ENCODE measurements at places on chromosomes 1 and 21.

DNA sequence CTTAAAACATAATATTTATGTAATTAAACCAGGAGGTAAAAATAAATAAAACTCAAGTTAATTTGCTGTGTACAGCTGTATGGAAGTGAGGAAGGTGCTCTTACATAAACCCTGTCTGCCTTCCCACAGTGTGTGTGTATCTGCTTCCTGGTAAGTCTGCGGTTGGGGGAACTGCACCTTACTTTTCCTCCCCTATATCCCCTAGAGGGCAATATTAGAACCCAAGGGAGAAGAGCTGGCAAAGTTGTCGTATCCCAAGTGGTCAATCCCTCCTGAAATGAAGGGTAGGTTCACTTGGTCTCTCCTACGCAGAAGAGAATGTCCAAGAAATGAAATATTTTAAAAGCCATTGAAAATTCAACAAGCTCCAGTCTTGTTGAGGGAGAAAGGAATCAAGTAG, 17.8 kb upstream of the JAK1 start:
- peak; percentile 36 for DNase-seq

GRCh38 chr1:243452092-243452491, 196.3 kb downstream of the SDCCAG8 start:
- DNase-seq = no peak

- no peak for DNase-seq
These were observed 143.9 kb upstream of the JUN start for GRCh38 chr1:58927722-58928085.

- no peak for DNase-seq
These were observed 169.8 kb upstream of the DUSP10 start for GRCh38 chr1:221911714-221912113.

DNA sequence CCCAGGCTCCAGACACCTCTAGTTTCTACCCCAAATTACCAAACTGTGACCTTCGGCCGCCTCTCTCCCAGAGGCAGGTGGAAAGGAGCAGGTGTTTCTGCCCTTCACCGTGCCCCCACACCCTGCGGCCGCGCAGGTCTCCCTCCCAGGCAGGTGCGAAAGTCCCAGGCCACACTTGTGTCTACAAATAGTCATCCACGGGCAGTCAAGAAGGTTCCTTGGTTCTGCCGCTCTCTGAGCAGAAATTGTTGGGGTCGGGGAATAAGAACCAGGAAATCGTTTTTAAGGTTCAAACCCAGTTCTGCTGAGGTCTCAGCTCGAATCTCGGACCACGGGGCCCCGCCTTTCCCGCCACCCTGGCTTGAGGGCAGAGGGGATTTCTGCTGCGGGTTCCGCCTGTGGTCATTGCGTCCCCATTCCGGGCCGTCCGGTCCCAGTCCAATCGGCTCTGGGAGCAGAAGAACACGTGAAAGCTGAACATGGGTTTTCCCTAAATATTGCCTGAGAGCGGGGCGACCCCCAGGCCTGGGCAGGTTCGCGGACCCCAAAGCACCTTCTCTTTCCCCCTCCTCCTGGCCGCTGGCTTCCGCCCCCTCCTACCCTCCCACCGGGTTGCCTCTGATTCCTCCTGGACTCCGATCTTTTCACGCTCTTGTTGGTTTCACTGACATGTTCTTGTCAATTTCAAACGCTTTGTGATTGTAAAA, 1.2 kb upstream of the ATF3 start:
- DNase-seq = no peak

- DNase-seq = no peak
These were observed 140.6 kb upstream of the HMGB4 start for GRCh38 chr1:33723251-33723650.

- DNase-seq = no peak
These were observed 29.1 kb upstream of the PLA2G4A start for GRCh38 chr1:186799689-186800054.

DNA sequence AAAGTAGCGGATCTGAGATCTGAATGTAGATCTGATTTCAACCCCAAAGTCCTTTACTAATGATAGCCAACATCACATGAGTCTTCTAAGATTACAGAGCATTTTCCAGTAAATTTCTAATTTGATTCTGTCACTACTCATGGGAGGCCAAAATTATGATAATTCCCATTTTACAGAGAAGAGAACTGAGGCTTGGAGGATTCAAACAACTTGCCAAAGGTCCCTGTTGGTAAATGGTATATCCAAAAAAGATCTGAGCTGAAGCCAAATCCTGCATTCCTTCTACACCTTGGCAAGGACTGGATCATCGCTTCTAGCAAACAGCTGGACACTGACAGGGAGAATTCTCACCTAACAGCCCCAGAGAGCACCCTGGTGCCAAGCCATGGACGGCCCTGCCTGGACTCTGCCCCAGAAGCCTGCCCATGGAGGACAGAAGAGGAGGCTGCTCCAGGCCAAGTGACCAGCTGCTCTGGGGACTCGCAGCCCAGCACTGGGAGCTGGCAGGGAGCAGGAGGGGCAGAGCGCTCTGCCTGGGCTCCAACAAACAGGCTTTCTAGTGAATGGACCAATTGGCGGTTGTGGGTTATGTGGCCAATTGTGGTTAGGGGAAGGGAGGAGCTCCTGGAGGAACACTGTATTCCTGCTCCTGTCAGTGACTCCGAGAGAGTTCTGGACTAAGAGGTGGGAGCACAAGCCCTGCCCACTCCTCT, 6.4 kb upstream of the CSF1 start:
- no peak for DNase-seq

- no peak for DNase-seq
These were observed 144.2 kb downstream of the DHRS3 start for GRCh38 chr1:12473596-12474362.

GRCh38 chr1:63723602-63724001, 50.2 kb upstream of the ROR1 start:
- DNase-seq = no peak

GRCh38 chr1:121519042-121519755, 334.4 kb downstream of the SRGAP2C start:
- DNase-seq = peak; percentile 17

DNA sequence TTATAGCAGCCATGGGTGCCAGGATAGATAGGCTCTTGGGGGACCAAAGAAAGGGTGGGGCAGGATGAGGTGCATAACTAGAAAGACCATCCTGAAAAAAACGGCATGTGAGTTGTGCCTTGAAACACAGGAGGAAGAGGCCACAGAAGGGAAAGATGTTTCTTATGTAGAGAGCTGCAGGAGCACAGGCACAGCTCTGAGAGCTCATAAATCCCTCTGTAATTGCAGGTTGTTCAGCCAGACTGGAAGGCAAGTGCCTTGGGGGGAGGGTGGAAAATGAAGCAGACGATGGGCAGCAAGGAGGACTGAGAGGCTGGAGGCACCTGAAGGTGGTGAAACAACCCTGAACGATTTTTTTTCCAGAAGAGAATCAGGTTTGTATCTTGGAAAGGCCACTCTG, 170.7 kb downstream of the NR5A2 start:
- DNase-seq = no peak

DNA sequence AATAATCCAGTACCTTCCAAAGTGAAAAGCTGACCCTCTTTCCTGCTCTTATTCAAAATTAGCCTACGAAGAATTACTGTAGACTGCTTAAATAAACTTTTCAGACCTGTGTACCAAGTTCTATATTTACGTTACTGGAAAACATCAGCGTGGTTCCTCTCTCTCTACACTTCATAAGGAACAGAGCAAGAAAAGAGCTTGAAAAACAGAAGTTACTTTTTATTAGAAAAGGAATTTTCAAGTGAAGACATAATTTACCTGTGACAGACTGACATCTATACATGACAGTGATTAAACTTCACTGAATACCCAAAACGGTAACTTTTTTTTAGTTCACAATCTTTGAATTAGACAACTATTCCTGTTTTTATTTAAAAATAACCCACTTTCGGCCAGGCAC, 2.7 kb downstream of the ENAH start:
- DNase-seq = no peak

DNA sequence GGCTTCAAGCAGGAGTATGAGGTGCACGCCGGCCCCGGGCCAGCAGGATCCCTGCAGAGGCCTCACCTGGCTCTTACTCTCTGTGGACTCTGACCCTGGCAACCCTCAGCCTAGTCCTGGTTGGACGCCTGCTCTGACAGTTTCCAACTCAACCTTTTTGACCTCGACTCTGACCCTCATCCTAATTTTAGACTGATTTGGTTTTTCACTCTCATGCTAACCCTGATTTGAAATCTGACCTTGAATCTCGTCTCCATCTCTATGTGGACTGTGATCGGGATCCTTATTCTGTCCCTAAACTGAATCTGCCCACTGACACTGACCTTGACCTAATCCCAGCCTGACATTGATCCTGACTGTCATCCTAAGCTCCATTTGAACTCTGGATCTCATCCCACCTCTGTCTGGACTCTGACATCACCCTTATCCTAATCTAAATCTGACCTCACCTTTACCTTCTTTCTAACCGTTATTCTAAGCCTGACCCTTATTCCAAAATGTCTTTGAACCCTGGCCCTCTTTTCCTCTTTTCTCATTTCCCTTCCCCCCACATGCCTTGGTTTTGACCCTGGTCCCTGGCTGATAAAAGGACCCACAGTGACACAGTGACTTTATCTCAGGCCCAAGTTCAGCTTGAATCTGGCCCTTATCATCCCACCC, 67.8 kb downstream of the PTPRU start:
- DNase-seq = no peak

DNA sequence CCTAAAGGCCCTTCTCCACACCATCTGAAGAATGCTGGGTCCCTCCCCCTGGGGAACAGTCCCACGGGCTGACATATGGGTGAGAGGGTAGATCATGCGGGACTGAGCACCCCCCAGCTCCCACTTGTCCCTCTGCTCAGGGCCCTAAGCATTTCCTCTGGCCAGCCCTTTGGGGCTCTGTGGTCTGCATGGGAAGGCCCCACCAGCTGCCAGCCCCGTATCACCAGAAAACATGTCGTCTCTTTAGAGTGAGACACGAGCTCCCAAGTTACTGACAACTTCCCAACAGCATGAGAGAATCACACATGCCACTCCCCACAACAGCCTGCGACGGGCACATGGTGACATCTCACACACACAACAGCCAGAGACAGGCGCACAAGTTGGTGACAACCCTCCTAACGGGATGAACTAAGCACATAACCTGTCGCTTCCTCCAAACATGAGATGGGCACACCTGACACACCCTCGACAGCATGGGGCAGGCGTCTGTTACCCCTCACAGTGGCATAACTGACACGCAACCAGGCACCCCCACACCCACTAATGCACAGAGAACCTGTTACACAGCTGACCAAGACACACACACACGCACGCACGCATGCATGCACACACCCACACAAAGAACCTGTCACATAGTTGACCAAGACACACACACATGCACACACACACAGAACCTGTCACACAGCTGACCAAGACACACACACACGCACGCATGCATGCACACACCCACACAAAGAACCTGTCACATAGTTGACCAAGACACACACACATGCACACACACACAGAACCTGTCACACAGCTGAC, 41.2 kb downstream of the AHDC1 start:
- DNase-seq = no peak

GRCh38 chr1:26579681-26580111, 50.1 kb downstream of the RPS6KA1 start:
- no peak for DNase-seq

DNA sequence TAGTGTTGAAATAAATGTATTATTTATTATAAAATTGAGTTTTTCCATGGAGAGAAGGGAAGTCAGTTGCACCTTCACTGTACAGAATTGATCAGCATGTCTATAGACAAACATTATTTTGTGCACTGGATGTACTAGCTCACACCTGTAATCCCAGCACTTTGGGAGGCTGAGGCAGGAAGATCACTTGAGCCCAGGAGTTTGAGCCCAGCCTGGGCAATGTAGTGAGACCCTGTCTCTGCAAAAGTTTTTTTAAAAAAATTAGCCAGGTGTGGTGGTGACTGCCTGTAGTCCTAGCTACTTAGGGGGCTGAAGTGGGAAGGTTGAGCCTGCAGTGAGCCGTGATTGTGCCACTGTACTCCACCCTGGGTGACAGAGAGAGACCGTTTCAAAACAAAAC, 87.7 kb downstream of the MAST2 start:
- no peak for DNase-seq

- DNase-seq = no peak
These were observed 46.4 kb downstream of the ABCG1 start for GRCh38 chr21:42265231-42265812.

DNA sequence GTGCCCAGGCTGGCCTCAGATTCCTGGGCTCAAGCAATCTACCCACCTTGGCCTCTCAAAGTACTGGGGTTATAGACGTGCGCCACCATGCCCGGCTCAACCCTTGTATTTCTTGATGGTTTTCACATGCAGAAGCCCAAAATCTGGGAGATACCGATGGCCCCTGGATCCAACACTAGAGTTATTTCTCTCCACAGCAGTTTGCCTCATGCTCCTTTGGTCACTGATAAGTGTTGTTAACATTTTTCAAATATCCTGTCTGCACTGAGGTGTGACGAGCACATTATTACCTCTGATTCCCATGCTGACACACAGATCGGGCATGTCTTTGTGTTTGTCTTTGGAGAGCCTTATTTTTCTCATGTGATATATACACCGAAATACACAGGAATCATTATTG, 107.0 kb downstream of the KIF26B start:
- no peak for DNase-seq

DNA sequence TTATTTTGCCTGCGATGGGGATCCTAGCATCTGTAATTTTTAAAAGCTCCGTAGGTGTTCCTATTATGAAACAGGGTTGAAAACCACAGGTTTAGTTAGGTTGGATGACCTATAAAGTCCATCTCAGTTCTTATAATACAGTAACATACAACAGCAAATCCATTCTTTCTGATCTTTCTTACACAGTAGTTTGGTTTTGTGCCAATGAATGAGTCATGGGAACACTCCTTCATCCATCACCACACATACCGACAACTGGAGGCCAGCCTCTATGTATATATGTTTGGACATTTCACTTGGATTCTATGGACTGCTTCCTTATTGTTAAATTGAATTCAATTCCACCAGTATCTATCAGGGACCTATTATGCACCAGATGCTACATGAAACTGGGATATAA, 118.4 kb upstream of the L1TD1 start:
- DNase-seq = peak; percentile 22

GRCh38 chr1:184289825-184290550, 96.8 kb upstream of the C1orf21 start:
- peak; percentile 8 for DNase-seq

DNA sequence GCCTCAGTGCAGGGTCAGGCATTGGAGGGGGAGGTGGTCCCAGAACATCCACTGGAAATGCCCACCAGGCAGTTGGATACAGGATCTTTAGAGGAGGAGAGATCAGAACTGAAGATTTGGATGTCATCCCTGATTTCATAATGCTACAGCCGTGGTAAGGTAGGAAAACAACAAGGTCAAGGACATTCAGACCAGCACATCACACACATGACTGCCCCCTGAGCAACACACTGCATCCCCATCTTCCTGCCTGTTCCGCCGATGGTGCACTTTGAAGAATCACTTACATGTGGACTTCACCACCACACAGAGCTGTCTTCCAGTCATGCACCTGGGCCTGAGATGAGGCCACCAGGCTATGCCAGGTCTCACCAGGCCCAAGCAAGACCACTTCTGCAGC, 16.7 kb downstream of the KIAA1614 start:
- DNase-seq = no peak

- no peak for DNase-seq
These were observed 105.2 kb downstream of the EDEM3 start for GRCh38 chr1:184649451-184649888.
